ENCODE measurements at places on chromosomes 11 and 22.

DNA sequence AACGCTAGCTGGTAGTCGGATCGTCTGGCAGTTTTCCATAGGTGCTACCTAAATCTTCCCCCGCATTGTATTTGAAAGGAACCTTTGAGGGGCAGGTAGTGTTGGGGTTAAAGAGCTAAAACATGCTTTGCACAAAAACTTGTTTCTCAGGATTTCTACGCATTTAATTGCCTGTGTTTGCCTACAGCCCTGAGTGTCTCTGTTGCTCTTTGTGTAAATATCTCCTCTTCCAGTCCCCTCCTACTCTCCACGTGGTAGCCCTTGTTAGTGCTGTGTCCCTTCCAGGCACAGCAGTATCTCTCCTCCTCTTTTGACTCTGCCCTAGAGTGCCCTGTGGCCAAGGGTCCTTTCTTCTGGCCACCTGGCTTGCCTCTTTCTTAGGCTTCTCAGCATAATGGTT is 81.7 kb downstream of the BARX2 start:
- no peak for DNase-seq

- DNase-seq = no peak
Observed at GRCh38 chr11:74283580-74284180, 27.8 kb downstream of the P4HA3 start.

DNA sequence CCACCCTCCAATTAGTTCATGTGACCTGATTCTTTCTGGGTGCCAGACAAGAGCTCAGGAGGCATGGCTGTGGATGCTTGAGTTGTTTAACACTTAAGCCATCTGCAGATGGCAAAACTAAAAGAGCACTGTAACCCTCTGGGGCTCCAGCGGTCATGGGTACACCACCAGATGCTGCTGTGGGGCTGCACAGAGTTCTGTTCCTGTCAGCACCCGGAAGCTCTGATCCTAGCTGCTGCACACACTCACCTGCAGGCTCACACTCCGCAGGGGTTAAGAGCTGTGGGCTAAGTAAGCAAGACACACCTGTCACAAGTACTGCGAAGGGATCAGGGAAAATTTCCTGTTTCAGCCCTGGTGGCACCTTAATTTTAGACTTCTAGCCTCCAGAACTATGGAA is 307.8 kb downstream of the C11orf87 start:
- DNase-seq = no peak

GRCh38 chr11:1918436-1919315 is 827 bp upstream of the TNNT3 start:
- no peak for DNase-seq

Measured in stimulated activated CD4-positive, alpha-beta T cell treated with anti-CD3 and anti-CD28 coated beads, Interleukin-4, amount 100 ng/mL, for 48 hours (primary cell).